Activated T-cell treated with anti-CD3 and anti-CD28 coated beads, Interleukin-2, amount 50 U/mL, for 72 hours (primary cell): ENCODE measurements at places on chromosomes 1 and 21.

GRCh38 chr1:234270581-234271242, 102.5 kb upstream of the COA6 start:
- no peak for DNase-seq

DNA sequence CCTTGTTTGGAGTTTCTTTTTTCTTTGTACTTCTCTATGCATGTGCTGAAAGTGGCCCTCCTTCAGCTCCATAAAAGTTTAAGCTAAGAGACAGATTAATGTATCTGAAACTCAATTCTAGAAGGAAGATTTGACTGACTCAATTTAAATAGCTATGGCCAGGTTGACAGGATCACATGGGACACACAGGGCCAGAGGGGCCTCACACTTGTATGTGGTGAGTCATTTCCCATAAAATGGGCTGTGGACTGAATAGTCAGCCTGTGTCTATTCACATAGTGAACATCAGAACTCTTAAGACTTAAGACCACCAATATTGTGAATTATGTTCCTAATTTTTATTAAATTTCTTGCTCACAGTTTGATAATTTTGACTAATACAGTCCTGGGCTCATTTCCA, 45.7 kb upstream of the DEPDC1 start:
- no peak for DNase-seq

DNA sequence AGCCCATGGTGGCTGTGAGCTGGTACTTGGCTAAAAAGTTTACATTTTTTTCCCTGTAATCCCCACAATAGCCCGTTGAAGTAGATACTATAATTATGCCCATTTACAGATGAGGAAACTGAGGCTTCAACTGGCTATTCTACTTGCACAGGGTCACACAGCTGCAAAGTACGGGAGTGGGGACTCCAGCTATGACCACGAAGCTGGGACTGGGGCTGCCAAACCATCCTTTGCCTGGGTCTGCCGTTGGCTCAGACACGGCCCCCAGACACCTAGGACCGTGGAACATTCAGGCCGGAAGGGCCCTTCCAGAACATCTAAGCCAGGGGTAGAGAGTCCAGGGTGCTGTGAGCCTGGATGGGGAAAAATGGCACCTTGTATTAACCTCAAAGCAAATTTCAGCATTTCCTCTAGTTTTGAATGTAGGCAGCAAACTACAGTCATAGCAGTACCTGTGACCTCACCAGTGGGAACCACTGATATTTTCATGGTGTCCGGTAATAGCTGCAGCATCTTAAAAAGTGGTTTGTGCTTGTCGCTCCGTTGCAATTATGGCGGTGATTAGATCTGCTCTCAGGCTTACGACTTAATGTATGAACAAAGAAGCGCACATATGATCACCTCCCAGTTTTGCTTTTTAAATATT, 4.3 kb downstream of the TP73 start:
- DNase-seq: no peak

GRCh38 chr1:27307874-27308598, 13.9 kb upstream of the TMEM222 start:
- no peak for DNase-seq
